ENCODE measurements at places on chromosomes 6 and 20.

DNA sequence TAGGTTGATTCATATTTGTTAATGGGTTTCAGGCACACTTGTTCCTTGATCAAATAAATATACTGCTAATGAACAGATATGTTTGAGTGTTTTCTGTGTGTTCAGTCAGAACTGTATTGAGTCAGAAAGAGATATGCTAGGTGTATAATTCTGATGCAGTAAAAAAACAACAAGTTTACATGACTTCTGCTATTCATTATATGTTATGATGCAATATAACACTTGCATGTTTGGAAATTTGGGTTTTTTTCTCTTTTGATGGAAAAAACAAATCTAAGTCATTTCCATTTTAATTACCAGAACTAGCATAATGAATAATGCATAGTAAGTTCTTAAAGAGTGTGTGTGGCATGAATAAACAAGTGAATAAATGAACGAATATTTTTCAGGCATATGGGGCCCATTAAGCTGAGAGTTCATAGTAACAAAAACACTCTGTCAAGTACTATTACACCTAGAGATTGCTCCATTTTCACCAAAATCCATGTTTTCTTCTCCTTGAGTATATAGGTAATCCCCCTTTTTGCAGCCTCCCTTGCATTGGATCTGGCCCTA is 208.3 kb upstream of the NT5E start:
- DNase-seq = no peak

- DNase-seq = no peak
Observed at GRCh38 chr6:13527671-13528056, 40.3 kb upstream of the GFOD1 start.

GRCh38 chr6:90062667-90063066 is 168.4 kb downstream of the GJA10 start:
- DNase-seq = no peak

DNA sequence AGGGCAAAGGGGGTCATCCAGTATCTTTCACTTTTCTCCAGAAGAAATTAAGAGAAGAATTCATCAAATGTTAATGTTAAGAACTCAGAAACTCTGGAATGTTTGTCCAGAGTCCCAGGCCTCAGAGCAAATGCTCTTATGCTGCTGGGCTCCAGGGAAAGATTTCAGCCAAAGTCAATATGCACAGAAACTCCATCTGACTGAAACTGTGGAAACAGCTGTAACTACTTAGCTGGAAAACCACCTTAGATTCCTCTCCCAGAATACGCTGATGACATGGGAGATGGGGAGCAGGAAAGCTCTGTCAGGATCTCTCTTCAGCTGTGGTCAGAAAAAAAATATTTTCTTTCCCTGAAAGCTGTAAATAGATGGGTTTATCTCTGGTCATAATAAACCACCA is 559.6 kb downstream of the RFPL4B start:
- DNase-seq = no peak

DNA sequence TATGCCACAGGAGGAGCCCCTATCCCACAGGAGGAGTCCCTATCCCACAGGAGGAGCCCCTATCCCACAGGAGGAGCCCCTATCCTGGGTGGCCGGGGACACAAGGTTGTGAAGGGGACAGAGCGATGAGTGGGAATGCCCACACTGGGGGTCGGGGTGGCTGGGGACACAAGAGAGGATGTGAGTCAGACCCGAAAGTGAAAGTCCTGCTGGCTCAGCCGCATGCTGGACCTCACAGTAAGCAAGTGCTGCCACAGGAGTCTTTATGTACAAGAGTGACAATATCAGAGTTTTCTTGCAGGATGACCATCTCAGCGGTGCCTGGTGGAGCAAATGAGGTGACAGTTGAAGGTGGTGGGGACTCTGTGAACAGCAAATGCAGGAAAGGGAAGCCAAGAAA is 93.7 kb downstream of the PSMB1 start:
- DNase-seq = no peak

DNA sequence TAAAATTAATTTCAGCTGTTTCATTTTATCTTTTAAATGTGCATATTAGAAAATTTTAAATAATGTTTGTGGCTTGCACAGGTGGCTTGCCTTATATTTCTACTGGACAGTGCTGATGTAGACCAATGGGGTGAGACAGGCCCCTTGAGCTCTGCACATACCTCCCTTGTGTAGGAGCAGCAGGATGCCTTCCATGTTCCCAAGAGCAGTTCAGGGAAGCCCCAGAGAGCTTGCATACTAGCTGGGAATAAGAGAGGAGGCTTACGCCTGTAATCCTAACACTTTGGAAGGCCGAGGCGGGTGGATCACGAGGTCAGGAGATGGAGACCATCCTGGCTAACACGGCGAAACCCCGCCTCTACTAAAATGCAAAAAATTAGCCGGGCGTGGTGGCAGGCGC is 61.4 kb downstream of the RFPL4B start:
- no peak for DNase-seq

DNA sequence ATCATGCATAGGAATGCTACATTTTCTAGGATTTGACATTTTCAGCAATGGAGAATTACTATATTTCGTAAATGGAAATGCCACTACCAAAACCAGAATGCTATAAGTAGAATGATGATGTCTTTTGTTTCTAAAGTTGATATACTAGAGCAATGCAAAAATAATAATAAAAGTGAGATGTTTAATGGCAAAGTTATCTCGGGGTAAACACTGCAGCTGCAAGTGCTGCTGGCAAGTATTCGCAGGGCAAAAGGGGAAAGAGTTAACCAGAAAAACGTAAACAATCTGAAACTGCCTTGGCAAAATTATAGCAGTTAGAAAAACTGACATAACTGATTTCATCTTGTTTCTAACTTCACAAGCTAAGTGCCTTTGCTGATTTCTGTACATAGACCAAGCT is 45.5 kb upstream of the FILIP1 start:
- DNase-seq = no peak

DNA sequence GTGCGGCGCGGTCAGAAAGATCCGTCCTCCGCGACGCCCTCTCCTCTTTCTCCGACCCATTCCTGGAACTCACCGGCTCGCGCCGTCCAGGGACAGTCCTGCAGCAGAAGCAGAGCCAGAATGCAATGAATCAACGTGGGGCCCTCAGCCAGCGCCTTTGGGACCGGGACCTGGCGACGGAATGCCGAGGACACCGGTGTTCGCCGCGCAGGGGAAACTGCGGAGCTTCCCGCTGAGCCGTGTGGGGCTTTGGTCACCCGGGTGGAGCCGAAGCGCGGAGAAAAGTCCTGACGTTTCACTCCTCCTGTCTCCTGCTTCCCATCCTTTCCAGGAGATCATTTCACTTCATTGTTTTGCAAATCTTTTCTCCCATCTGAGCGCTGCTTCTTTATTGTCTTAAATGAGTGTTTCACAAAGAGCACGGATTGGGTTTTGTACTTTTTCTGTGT is 26.5 kb downstream of the ULBP1 start:
- no peak for DNase-seq

- DNase-seq = no peak
Observed at GRCh38 chr6:142255785-142256184, 46.0 kb upstream of the ADGRG6 start.

DNA sequence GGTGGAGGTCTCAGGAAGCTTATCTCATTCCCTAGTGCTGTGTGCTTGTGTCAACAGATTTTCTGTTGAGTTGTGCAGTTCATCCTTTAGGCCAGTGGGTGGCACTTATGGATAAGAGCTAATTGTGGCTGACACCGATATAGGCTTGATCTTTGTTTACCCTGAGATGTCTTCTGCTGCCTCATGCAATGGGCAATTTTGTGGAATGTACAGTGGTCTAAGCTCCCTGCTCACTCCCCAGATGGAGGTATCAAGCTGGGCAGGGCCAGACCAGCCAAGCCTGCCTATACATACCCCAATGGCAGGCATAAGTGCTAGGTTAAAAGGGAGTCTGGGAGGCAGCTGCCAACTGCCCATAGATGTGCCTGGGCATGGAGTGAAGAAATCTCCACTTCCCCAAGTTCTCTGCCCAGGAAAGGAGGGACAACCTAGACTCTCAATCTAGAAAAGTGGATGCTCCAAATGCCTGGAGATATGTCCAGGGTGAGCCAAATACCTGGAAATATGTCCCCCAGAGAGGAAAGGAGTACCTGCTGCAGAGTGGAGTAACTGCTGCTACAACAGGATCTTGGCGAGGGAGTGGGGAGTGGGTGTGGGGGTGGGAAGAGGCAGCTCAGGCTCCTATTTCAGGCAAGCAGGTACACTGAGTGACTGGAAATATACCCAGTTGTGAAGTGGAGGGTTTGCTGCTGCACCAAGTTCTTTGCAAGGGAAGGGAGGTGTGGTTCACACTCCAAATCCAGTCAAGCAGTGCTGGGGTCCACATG is 53.2 kb upstream of the ARG1 start:
- no peak for DNase-seq

- no peak for DNase-seq
Observed at GRCh38 chr6:1614448-1615150, 4.9 kb downstream of the FOXC1 start.

GRCh38 chr6:95545686-95546085 is 31.6 kb upstream of the MANEA start:
- no peak for DNase-seq

DNA sequence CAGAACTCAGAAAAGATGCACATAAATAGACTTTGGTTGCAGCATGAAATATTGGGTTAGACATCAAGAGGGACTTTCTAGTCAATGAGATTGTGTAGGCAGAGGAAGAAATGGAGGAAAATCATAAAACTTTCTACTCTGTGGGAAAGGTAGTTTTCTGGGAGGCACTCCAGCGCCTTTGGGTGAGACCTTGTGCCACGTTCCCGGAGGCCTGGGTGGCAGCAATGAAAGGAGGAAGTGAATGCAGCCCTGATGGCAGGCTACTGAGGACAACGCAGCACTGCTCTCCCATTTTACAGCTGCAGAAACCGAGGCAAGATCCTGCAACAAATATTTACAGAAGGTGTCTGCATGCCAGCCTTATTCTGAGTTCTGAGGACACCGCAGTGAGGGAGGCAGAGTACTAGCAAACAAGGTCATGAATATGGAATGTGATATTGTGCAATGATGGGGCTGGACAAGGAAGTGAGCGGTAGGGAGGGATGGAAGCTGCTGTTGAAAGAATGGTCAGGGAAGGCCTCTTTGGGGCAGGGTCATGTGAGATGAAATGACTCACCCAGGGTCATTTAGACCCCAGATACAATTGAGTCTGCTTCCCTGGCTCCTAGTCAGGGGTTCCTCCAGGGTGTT is 159.1 kb downstream of the TFAP2C start:
- DNase-seq = no peak

DNA sequence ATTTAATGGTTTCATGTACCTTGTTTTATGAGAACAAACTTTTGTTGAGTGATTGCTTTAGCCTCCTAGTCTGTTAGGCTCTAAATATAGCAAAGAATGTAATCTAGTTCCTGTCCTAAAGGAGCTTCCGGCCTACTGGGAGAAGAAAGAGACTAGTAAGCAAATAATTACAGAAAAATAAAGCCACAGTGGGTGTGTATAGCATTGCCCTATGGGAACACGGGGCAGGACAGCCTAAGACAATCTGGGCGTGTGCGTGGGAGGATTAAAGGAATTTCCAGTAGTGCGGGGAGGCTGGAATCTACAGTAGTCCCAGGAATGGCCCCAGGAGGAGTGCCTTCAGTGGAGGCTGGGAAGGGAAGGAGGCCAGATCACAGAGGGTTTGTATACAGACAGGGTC is 98.1 kb upstream of the AKAP12 start:
- no peak for DNase-seq

DNA sequence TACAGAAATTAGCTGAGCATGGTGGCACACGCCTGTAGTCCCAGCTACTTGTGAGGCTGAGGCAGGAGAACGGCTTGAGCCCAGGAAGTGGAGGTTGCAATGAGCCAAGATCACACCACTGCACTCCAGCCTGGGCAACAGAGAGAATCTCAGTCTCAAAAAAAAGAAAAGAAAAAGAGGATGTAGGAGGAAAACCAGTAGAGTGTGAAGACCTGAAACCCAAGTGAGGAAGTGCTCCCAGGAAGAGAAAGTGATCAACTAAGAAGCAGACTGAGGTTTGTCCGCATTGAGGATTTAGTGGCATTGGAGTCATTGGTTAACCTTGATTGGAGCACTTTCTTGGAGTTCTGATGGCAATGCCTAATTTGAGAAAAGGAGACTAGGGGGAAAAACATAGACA is 20.6 kb upstream of the TASP1 start:
- DNase-seq = no peak

GRCh38 chr20:25053255-25054031 is 4.5 kb downstream of the ACSS1 start:
- no peak for DNase-seq

DNA sequence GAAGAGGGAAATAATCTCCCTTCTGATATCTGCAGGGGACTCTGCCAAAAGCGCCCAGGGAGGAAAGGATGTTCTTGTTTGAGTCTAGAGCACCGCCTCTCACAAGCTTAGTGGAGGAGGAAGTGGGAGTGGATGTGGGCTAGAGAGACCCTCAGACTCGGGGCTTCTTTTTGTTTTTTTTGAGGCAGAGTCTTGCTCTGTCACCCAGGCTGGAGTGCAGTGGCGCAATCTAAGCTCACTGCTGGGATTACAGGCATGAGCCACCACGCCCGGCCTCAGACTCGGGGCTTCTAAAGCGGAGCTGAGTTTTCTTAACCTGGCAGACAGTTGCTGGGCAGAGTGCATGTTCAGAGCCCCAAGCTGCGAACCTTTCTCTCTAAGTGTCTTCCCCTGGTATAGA is 310.8 kb downstream of the BMP7 start:
- no peak for DNase-seq

GRCh38 chr6:79717989-79718388 is 86.9 kb downstream of the SH3BGRL2 start:
- DNase-seq = no peak

DNA sequence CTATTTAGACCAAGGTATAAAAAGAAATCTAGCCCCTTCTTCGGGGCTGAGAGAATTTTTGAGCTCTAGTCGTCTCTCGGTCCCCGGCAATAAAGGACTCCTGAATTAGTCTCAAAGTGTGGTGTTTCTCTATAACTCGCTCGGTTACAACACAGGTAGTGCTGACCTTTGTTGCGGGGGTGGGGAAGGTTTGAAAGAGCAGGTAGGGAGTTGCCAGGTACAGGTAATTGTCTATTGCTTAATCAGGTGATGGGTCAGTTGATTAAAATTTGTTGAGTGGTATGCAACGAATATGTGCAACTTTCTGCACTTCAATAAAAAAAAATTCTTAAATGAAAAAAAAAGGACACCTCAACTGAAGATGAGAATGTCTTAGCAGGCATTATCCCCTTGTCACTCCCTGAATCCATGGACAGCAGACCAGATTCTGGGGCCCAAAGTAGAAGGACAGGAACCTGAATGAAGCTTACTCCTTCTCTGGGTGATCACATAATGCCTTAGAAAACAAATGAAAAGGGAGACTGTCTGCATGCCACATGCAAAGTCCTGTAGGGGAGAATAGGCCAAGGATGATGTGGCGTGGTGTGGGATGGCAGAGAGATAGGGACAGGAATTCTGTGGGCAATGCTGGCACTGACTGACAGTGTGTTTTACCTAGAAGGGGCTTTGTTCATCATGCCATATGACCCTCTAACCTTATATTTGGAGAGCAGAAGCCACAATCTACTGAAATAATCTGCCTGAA is 157.6 kb upstream of the OLIG3 start:
- DNase-seq = no peak

- no peak for DNase-seq
Observed at GRCh38 chr6:83597051-83597450, 84.7 kb downstream of the PRSS35 start.
